ENCODE measurements at places on chromosomes 12 and 14. TPM values are rescaled to one million over a fixed set of nuclear protein-coding genes. Genes with fewer than 3 reads are reported as not detected.
A peak's percentile ranks its signal among the peaks of the same experiment; 100 is the strongest.

REM2 gene
- 1.7 TPM for total RNA-seq

DNA sequence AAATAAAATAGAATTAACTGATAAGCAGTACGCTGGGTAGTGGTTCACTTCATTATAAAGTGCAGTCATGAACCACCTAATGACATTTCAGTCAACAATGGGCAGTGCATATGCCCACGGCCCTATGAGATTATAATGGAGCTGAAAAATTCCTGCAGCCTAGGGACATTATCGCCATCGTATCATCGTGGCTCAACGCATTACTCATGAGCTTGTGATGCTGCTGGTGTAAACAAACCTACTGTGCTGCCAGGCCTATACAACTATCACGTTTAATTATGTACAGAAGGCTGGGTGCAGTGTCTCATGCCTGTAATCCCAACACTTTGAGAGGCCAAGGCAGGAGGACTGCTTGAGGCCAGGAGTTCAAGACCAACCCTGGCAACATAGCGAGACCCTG is 62.3 kb upstream of the TMEM263 start:
- no peaks in the 10 kb centered on the region for H3K36me3 ChIP-seq
- DNase-seq, result no peak
- H3K4me3 ChIP-seq, result no peak overlapping the region
- no peaks in the 10 kb centered on the region for H3K27me3 ChIP-seq

- H3K36me3 ChIP-seq, result no peaks in the 10 kb centered on the region
- no peak for DNase-seq
- peak overlapping the region; percentile 18 for H3K4me3 ChIP-seq
- H3K27ac ChIP-seq, result no peak overlapping the region
- H3K4me1 ChIP-seq, result peaks cover 20% of the 10 kb centered on the region
These were observed 9.2 kb downstream of the PHB2 start for GRCh38 chr12:6961278-6961694.

DNA sequence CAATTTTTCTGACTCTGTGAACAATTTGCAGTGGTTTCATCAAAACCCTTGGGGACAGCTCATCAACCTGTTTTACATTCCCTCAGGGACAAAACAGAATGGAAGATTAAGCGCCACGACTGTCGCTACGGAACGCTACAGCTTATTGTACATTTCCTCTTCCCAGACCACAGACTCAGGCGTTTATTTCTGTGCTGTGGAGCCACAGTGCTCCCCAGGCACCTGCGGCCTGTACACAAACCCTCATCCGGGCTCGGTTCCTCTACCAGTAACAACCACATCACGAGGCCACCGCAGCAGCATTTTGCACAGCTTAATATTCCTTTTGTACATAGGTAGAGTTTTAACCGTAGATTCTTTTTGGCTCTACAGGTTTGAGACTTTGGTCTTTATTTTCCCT is 397.4 kb upstream of the OR4E1 start:
- no peaks in the 10 kb centered on the region for H3K36me3 ChIP-seq
- no peak overlapping the region for H3K27ac ChIP-seq
- H3K4me1 ChIP-seq, result peaks cover 9% of the 10 kb centered on the region
- DNase-seq, result no peak
- H3K27me3 ChIP-seq, result peaks cover 29% of the 10 kb centered on the region
- no peak overlapping the region for H3K4me3 ChIP-seq
